CD4-positive, alpha-beta T cell (primary cell): ENCODE measurements at places on chromosomes 1 and 21.

DNA sequence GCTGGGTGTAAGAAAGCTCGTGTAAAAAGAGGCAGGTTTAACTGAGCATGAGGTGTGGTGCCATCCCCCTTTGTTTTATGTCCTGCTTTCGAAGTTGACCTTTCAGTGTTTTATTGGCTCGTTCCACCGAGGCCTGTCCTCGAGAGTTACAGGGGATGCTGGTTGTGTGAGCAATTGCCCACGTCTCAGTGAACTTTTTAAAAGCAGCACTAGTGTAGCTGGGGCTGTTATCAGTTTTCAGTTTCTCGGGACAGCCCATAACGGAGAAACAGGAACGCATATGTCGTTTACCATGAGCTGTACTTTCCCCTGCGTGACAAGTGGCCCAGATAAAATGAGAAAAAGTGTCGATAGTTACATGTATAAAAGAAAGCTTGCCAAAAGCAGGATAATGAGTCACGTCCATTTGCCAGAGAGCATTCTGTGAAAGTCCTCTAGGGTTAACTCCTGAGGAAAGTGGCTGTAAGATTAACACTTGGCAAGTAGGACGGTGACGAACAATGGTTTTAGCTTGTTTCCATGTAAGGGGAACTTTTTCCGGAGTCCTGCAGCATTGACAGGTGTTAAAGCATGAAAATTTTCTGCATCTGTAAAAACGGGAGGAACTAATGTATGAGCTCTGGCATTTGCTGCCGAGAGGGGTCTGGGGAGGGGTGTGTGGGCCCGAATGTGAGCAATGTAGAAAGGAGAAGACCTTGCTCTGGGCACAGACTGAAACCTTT is 7.8 kb upstream of the LRRC47 start:
- no peak for DNase-seq

DNA sequence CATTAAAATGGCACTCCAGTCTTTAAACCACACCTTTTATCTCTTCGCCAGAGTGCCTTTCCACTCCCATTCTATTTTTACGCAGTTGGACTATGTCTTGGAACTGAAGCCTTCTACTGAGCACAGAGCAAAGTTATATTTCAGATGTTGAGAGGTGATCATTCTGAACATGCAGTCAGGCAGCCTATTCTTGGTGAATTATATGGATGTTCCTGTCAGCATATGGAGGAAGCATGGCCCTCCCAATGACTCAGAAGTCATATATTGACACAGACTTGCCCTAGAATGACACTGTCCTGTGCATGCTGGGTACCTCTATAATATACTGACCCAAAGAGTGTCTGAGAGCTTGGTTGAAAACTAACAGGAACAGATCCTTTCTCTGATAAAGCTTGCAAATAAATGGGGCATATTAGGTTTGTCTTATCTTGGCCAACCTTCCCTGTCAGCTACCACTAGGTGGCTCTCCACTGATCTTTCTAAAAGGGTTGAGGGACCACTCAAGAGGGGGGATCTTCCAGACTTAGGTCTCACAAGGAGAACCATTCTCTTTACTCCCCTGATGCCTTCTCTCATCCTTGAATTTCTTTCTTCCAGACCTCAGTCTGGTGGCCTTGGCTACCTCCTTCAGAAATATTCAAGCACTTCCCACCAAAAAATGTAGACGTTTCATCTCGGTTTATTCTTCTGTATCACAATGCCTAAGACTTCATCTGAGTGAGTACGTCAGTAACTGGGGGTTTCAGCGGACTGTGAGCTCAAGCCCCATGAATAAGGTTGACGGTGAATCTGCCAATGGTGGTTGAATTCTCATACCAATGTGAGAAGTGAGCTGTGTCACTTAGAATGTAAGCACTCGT is 11.8 kb upstream of the ALG14 start:
- DNase-seq: no peak

DNA sequence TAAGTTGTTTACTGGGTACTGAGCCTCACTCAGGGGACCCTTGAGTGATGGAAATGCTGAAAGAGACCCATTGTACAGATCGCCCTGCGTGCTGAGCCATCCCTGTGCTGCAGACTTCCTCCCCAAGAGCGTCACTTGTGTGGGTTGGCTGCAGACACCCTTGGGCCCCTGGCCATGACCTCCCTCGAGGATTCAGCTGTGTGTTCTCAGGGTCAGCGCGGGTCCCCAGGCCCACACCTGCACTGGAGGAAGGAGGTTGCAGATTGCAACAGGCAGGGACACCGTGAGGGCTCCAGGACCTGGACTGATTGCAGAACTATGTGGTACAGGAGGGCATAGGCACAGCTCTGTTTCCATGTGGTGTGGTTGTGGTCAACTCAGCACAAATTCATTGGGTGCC is 4.4 kb downstream of the SNAP47 start:
- no peak for DNase-seq

DNA sequence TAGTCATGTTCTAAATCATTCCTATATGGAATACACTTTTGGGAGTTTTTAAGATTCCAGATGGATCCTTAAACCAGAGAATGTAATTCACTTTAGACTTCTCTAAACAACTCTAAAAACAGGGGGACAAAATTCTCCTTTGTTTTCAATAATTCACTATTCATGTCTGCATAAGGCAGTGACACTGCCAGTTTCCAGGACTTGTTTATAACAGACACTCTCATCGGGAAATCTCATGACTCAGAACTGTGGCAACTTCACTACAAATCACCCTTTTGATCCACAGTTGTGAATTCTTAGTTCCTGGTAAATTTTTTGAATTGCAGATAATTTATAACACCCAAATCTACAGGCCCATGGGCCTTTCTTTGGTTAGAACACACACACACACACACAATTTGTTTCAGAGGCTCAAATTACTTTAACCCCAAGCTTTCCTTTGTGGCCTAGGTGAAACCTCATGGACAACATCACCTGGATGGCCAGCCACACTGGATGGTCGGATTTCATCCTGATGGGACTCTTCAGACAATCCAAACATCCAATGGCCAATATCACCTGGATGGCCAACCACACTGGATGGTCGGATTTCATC is at the start of gene OR2T4:
Gene OR2T4, plus strand, starts transcription at position 545 of the 595 bp plus-strand sequence. Its CDS starts 0 bp downstream, at position 545.
- no peak for DNase-seq

GRCh38 chr1:90902672-90903071 is 119.2 kb downstream of the ZNF644 start:
- DNase-seq: no peak

GRCh38 chr1:167638064-167638463 is 8.0 kb downstream of the RCSD1 start:
- DNase-seq: no peak

- no peak for DNase-seq
Observed at GRCh38 chr1:45051005-45051772, 39.1 kb downstream of the UROD start.

DNA sequence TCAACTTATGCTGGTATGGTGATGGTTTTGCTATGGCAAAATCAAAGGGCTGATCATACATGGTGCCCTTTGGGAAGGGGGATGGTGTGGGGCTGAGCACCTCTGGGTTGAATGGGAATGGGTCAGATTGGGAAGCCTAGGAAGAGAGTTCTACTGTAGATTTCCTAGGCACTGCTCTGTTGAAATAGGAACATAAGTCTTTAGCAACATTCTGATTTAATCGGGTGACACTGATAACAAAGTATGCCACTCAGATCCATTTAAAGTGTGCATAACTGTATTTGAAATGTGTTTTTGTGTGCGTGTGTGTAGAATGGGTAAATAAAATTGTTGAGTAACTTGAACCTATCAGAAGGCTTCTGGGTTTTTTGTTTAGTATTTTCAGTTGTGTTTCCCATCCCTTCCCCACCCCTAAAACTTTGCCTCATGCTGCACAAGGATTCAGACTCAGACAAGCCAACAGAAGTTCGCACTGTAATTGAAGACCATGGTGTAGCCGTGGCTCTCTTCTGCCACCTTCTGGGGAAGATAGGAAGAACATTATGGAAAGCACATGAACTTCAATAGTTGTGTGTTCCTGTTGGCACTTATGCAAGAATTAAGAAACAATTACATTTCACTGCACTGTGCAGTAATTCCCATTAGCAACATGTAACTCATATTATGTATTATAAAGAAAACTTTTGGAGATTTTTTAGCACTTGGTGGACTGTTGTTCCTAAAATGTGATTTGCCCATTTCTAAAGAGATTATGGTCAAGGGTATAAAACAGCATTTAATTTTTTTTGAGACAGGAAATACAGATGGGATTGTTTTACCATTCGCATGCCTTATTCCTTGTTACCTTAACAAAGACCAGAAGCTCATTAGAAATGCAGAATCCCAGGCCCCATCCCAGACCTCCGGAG is 10.9 kb upstream of the C4BPB start:
- DNase-seq: peak; percentile 55

GRCh38 chr1:175470591-175470990 is 272.8 kb downstream of the TNR start:
- DNase-seq: no peak

GRCh38 chr1:229001467-229002011 is 266.3 kb downstream of the RHOU start:
- no peak for DNase-seq

GRCh38 chr1:210360852-210361477 is 32.3 kb downstream of the HHAT start:
- no peak for DNase-seq

GRCh38 chr1:32801096-32801715 is 16.0 kb downstream of the YARS1 start:
- DNase-seq: peak; percentile 74

- no peak for DNase-seq
Observed at GRCh38 chr1:225750420-225750819, 27.2 kb upstream of the SRP9 start.

- DNase-seq: no peak
Observed at GRCh38 chr21:25872271-25872670, 137.5 kb downstream of the GABPA start.

GRCh38 chr1:57450981-57451380 is 27.1 kb upstream of the DAB1 start:
- DNase-seq: no peak

GRCh38 chr1:194298007-194298598 is 1111.7 kb upstream of the B3GALT2 start:
- DNase-seq: no peak

- DNase-seq: no peak
Observed at GRCh38 chr21:33037501-33037900, 11.8 kb downstream of the OLIG2 start.

DNA sequence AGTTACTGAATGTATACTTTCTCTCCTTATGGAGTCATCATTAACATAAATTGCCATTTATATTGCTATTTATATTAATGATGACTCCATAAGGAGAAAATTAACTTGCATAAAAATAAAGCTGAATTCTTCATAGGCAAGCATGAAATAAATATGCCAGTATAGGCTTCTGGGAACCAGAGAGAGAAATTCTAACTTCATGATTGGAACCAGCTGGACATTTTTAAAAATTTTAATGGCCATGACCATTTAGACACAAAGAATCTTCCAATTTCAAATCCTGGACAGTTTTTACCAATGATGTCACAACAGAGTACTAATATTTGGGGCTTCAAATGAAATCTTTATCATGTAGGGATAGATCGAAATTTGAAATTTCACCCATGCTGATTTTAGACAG is 268.7 kb downstream of the PTGER3 start:
- no peak for DNase-seq

DNA sequence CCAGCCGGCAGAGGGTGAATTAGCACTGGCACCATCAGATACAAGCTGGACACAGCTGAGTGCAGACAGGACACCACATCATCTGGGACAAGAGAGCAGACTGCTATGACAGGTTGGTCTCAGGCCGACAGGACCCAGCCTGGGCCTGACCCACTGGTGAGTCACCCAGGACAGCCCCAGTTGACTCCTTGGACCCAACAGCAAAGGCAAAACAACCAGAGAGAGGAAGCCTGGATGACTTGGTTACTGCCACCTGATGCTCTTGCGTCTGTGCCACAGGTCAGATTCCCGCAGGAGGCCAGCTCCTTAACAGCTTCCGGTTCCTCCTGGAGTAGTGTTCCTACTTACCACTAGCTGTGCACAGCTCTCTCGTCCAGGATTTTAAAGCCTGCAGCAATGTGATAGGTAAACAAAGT is 18.5 kb downstream of the CCN1 start:
- no peak for DNase-seq

DNA sequence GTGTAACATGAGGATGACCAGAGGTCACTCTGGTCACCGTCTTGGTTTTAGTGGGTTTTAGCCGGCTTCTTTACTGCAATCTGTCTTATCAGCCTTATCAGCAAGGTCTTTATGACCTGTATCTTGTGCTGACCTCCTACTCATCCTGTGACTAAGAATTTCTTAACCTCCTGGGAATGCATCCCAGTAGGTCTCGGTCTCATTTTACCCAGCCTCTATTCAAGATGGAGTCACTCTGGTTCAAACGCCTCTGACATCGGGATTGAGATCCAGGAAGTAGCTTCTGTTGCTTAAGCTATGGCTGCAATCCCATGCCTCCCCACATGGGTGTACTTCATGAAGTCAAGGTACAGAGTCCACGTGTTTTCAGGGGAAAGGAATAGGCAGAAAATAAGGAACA is 19.9 kb downstream of the FMN2 start:
- DNase-seq: no peak

DNA sequence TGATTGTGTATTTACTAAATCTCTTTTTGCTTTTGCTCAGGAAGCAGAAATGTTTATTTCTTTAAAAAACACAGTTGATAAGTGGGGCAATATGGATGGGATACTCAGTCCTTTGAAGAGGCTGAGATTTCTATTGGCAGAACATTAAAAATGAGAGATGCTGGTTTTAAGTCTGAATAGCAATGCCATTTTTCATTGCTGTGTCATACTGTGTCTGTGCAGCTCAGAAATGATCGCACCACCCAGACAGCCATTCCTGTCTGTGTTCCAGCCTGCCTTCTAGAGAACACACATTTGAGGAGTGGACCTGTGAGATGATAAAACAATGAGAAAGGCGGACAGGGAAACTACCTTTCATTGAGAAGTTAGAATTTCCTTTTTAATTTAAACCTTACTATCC is 231.2 kb upstream of the USP24 start:
- DNase-seq: no peak

- DNase-seq: no peak
Observed at GRCh38 chr1:117512728-117513321, 93.0 kb upstream of the TENT5C start.

DNA sequence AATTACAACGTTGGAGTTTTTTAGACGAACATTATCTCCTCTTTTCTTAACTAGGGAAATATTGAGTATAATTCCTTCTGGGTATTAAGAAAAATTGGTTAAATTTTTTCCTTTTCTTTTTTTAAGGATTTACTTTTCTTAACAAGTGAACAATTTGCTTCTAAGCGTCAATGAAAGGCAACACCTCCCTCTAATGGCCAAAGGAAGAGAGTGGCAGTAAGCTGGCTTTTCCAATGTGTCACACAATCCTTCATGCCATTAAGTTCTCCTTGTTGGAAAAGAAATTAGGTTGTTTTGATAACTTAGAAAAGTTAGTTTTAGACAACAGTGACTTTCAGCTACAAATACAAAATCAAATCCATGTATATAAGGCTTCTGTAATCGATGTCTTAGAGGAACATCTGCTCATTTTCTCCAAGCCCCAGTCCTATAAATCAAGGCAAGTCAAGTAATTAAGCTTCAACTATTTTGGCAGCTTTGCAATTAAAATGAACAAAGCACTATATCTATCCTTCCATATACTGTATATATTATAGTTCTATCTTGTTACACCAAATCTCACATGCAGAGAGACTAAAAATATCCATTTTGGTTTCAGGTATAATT is 62.8 kb downstream of the EDEM3 start:
- DNase-seq: no peak
